Natural killer cell treated with Interleukin-12 subunit alpha and Interleukin-12 subunit beta and Interleukin-15 and Interleukin-18, amount 100 ng/mL, for 72 hours (primary cell): ENCODE measurements at places on chromosomes 1 and 21. TPM values are rescaled to one million over a fixed set of nuclear protein-coding genes. Genes with fewer than 3 reads are reported as not detected.

DNA sequence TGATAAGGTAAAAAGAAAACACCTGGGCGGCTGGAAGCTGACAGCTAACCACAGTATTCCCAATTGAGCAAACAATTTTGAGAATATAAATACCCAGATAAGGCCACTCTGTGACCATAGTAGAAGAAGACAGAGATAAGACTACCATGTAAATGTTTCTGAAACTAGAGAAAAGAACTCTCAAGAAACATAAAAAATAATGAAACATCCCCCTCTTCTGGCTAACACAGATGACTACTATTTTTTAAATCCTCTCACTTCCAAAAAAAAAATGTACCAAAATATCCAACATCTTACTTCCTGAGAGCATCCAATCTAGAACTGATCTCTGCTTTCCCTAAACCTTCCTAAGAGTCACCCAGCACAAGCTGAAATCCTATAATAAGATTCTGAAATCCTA lies 125.9 kb downstream of the HFM1 start:
- H3K27me3 ChIP-seq: peaks cover 19% of the 10 kb centered on the region
- no peaks in the 10 kb centered on the region for H3K4me1 ChIP-seq
- no peaks in the 10 kb centered on the region for H3K36me3 ChIP-seq
- no peak overlapping the region for H3K27ac ChIP-seq

DNA sequence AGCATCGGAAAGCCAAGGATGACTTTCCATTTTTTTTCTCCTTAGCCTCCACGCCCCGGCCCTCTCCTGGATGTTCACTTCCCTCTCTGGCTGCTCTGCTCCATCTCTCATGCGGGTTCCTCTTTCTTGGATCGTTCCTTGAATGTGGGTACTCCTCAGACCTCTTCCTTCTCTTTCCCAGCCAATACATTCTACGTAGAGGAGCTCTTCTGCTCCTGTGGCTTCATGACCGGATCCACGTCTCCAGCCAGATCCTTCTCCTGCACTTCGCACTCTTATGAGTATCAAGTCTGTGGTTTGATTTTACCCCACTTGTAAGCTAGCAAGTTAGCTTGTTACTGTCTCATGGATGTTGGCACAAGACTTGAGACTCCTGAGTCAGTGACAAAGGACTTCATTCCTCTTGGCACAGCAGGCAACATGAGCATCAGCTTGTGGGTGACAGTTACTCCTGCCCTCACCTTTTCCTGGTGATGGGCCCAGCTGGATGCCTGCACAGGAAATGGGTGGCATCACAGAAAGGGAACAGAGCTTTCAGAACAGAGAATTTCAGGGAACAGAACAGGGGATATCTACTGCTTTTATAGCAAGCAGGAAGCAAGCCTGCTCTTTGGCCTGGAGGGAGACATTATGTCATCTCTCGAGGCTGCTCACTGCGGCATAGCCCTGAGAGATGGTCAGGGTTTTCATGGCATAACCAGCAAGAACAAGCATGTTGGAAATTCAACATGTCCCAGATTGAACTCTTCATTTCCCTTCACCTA lies 100.1 kb upstream of the KIF26B start:
- peak overlapping the region; percentile 14 for H3K4me3 ChIP-seq
- H3K36me3 ChIP-seq: no peaks in the 10 kb centered on the region
- peaks cover 24% of the 10 kb centered on the region for H3K27me3 ChIP-seq
- H3K4me1 ChIP-seq: peaks cover 25% of the 10 kb centered on the region
- no peak for DNase-seq

DNA sequence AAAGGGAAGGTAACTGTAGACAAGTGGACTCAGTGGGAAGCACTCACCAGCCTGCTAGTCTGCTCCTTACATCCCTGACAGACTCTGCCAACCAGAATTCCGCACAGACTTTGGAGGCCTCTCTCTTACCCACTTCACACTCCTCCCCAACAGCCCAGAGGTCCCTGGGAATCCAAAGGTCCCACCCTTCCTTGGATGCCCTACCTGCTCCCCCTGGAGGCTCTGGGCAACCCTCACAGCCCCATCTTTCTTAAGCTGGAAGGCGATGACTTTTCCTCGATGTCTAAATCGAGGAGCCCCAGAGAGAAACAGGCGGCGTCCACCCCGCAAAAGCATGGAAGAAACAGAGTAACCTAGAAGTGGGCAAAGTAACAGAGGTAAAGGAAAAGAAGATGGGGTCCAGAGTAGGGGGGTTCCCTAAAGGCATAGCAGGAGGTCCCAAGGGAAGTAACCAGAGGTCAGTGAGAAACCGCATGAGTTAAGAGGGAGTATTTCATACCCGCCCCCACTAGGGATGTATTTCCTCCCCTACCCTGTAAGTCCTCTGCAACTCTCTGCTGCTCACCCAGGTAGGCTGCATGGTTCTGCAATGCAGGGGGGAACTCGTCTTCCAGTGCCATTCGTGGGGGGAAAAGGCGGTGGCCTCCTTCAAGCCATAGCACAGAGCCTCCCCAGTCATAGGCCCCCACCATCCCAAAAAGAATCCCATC lies 8.4 kb downstream of the ITGA10 start:
- H3K27me3 ChIP-seq: no peaks in the 10 kb centered on the region
- DNase-seq: no peak
- no peaks in the 10 kb centered on the region for H3K4me1 ChIP-seq

GRCh38 chr21:18049461-18049860 lies 195.2 kb upstream of the CHODL start:
- H3K4me3 ChIP-seq: no peak overlapping the region
- no peaks in the 10 kb centered on the region for H3K36me3 ChIP-seq
- no peak for DNase-seq

GRCh38 chr1:173405834-173406233 lies 71.3 kb upstream of the PRDX6 start:
- H3K4me1 ChIP-seq: peaks cover 42% of the 10 kb centered on the region
- no peak overlapping the region for H3K4me3 ChIP-seq
- H3K27me3 ChIP-seq: no peaks in the 10 kb centered on the region
- no peaks in the 10 kb centered on the region for H3K36me3 ChIP-seq
- no peak for DNase-seq
- no peak overlapping the region for H3K27ac ChIP-seq

BRINP3 gene
- not detected for total RNA-seq

CD84 gene
- 3.8 TPM for total RNA-seq

- no peaks in the 10 kb centered on the region for H3K36me3 ChIP-seq
- peaks cover 16% of the 10 kb centered on the region for H3K27me3 ChIP-seq
- no peak for DNase-seq
- no peaks in the 10 kb centered on the region for H3K4me1 ChIP-seq
Measured at GRCh38 chr1:214464445-214465287, 86.7 kb downstream of the PTPN14 start.

NGF gene
- not detected for total RNA-seq

DNA sequence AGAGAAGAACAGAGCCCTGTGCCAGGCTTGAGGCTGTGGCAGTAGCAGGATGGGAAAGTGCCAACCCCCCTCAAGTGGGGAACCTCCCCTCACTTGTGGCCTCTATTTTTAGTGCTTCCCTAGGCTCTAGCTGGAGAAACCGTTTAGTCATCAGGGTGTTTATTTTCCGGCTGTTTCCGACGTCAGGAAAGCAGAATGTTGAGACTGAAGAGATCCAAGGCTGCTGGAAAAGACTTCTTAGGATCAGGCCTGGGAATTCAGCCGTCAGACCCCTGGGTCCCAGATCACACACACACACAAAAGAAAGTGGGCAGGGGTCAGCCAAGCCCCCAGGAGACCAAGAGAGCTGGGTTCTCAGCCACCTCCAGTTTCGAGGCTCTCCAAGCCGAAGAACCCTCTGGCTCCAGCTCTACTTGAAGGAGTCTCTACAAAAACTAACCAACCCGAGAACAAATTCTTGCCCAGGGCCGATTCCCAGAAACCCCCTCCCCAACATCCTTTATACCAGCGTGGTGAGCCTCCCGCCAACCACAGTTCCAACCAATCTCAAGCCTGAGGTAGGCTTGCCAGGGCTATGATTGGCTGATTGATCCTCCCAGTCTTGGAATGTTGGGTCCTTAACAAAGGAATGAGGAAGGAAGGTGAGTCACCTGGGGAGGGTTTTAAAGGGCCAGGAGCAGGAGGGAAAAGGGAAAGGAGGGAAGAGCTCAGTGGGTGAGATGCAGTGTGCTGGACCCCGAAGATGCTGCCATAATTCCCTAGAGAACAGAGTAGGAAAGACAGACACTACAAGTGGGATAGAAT lies 2.5 kb upstream of the MEF2D start:
- H3K4me3 ChIP-seq: peak overlapping the region; percentile 76
- H3K27me3 ChIP-seq: no peaks in the 10 kb centered on the region
- H3K4me1 ChIP-seq: peaks cover 60% of the 10 kb centered on the region
- no peak for DNase-seq

DNA sequence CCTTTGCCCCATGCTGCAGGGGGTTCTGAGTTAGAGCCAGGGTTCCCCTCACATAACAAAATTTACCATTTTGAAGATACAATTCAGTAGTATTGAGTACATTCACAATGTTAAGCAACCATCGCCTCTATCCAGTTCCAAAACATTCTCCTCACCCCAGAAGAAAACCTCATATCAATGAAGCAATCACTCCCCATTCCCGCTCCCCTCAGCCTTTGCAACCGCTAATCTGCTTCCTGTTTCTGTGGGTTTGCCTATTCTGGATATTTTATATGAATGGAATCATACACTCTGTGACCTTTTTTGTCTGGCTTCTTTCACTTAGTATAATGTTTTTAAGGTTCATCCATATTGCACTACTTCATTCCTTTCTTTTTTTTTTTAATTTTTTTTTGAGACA lies 32.9 kb downstream of the SERINC2 start:
- DNase-seq: no peak
- H3K4me1 ChIP-seq: no peaks in the 10 kb centered on the region
- H3K4me3 ChIP-seq: no peak overlapping the region

NSUN4 gene
- total RNA-seq: 24.0 TPM

- H3K4me3 ChIP-seq: no peak overlapping the region
- H3K4me1 ChIP-seq: no peaks in the 10 kb centered on the region
- no peaks in the 10 kb centered on the region for H3K27me3 ChIP-seq
- H3K27ac ChIP-seq: no peak overlapping the region
- H3K36me3 ChIP-seq: no peaks in the 10 kb centered on the region
Measured at GRCh38 chr1:188423073-188423472, 1594.3 kb downstream of the PLA2G4A start.

GRCh38 chr1:54546651-54547401 lies 1.2 kb upstream of the ACOT11 start:
- H3K4me3 ChIP-seq: no peak overlapping the region
- peaks cover 17% of the 10 kb centered on the region for H3K4me1 ChIP-seq
- DNase-seq: no peak
- H3K36me3 ChIP-seq: no peaks in the 10 kb centered on the region
- H3K27me3 ChIP-seq: no peaks in the 10 kb centered on the region

DNA sequence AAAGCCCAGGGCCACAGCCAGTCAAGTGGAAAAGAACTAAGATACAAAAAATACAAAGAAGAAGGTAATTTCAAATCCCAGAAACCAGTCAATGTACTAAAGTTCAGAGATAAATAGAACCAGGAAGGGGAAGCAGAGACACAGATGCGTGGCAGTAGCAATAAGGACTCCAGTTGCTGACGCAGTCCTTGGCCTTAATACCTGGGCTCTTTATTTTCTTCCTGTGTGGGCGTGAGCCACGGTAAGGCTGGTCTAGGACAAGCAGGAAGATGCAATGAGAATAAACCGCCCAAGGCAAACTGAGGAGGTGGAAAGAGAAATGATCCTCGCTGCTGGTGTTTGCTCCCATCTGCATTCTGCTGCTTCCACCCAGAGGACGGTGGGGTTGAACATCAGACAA lies 65.6 kb upstream of the PLXNA2 start:
- DNase-seq: no peak
- no peaks in the 10 kb centered on the region for H3K36me3 ChIP-seq
- H3K4me3 ChIP-seq: no peak overlapping the region
- no peak overlapping the region for H3K27ac ChIP-seq
- H3K27me3 ChIP-seq: peaks cover 26% of the 10 kb centered on the region
